ENCODE measurements at places on chromosomes 1 and 21.

DNA sequence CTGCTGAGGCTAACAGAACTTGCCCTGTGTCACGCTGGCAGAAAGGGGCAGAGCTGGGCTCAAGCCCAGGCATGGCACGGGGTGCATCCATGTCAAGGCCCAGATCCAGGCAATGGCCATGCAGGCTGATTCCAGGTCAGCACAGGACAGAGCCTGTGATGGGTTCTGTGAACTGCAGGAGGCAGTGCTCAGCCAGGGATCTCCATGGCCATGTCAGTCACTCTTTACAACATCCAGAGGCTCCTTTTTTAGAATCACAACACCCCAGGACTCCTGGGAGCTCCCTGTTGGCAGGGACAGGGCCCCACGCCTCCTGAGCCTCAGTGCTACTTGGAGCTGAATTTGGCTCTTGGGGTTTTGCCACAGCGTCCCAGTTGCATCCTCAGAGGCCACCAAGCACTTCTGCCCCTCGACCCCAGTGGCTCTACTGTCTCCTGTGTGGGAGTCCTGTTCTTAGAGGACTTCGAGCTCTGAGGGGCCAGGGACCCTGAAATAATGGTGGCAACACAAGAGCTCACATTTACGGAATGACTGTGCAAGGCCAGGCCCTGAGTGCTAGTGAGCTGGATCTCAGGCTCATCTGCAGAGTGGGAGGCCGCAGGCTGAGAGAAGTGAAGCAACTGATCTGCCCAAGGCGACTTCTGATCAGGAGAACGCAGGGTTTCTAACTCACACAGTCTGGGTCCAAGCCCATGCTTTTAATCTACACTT is 211.5 kb downstream of the TRABD2B start:
- peak; percentile 34 for DNase-seq

- DNase-seq: no peak
These were observed 96.1 kb upstream of the TARDBP start for GRCh38 chr1:10916311-10916710.

DNA sequence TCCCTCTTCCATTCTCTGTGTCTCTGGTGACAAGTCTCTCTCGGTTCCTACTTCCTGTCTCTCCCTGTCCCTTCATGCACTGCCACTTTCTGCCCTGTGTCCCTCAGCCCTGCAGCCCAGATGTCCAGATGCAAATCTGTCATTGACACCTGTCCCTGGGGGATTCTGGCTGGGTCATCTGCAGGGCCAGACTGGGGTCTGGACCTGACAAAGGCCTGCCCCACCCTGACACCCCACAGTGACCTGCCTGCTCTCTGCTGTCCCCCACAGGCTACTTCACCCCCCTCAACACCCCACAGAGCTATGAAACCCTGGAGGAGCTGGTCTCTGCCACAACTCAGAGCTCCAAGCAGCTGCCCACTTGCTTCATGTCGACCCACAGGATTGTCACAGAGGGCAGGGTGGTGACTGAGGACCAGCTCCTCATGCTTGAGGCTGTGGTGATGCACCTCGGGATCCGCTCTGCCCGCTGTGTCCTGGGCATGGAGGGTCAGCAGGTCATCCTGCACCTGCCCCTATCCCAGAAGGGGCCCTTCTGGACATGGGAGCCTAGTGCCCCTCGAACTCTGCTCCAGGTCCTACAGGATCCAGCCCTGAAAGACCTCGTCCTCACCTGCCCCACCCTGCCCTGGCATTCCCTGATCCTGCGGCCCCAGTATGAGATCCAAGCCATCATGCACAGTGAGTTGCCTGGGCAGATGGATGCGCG is 7.2 kb downstream of the THEMIS2 start:
- no peak for DNase-seq

GRCh38 chr21:35156293-35157278 is 107.5 kb upstream of the RUNX1 start:
- DNase-seq: no peak

DNA sequence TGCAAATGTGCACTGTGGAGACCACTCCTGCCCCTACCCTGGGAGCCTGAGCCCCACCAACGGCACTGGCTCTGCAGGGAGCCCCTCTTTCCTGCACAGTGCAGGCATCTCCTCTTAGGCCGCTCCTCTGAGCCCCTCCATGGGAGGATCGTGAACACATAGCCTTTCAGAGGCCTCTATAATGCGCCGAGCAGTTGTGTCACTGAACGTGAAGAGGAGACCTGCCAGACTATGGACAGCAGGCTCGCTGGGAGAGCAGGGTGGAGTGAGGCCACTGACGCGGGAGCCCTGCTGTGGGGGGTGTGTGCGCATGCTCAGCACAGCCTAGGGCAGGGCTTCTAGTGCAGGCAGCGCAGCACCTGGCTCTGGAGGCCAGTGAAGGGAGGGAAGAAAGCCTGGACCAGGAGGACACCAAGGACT is 151.3 kb upstream of the COL6A1 start:
- DNase-seq: no peak

DNA sequence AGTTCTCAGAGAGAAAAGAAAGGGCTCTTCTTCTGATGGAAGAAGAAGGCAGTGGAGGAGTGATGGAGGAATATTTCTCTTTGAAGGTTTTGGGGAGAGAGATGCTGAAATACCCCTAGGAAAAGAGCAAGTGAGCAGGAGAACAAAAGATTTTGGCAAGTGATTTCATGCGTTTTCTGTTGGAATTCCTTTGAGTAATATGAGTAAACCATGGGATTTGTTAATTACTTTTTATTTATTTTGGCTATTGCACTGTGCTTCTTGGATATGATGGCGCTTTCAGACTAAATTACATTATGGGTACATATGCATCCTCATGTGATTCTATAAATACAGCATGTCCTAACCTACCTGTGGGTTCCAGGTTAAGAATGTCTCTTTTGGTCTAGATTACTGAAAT is 210.1 kb upstream of the PTGFR start:
- no peak for DNase-seq

DNA sequence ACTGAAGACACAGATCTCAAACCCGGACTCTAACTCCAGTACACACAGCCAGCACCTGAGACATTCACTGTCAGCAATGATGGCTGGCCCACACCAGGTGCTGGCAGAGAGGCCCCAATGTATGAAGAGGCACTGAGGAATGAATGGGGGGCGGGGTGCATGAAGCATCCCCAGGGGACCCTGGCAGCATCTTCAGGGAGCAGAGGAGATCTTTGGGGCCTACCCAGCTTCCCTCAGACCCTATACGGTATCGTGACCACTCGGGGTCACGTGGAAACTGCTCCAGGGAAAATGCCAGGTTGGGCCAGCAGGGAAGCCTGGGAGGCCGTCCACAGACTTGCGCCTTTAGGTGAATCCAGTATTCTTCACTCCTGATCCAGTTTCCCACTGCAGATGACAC is 84.3 kb downstream of the NPHP4 start:
- no peak for DNase-seq

GRCh38 chr21:36397606-36398005 is 12.4 kb downstream of the CHAF1B start:
- no peak for DNase-seq

DNA sequence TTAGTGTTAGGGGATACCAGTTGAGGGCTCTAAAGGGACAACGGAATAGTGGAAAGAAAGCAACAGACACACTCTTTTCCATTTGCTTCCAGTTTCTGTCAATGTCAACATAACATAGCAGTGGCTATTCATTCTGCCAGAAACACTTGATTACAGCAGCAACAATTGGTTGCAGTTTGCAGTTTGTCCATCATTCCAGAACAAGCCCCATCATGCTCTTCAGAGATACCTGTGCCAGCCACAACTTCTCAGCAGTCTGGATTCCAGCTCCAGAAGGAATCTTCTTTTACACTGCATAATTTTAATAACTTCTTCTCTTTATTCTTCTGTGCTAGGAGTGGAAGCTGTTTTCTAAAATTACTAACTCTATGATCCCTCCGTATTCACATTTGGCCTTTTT is 1521.4 kb downstream of the PLA2G4A start:
- no peak for DNase-seq

- no peak for DNase-seq
These were observed 66.9 kb downstream of the RNF187 start for GRCh38 chr1:228554107-228554506.

- no peak for DNase-seq
These were observed 31.3 kb downstream of the KIRREL1 start for GRCh38 chr1:158024737-158025136.

DNA sequence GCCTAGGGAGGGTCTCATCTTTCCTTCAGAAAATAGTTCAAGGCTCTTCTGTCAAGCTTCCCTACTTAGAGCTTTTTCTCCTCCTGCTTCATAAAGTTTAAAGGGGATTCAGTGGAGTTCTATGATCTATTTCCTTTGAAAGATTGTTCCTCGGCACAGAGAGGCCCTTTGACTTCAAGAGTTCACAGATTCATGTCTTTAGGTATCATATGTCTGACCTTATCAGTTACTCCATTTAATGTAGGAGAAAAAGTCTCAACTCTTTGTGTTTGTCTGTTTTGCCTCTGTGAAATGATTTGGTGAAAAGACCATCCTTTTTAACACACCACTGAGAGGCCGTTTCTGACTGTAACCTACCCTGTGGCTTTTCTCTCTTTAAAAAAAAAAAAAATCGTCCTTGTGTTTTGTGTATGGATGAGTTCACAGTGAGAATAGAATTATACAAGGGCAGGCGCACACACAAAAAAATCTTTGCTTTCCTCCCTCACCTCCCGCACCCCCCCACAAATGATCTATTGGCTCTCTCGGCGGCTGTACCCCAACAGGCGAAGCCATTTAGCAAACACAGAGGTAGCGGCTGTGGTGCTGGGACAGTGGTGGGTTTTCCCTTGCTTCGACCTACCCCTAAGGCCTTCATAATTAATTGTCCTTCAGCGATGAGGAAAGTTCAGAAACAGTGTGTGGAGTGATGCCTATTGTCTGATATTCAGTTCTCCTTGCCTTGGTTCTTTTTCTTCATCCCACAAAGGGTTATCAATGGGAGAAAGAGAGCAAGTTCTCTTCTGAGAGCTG is 29.6 kb downstream of the PROX1 start:
- no peak for DNase-seq

GRCh38 chr1:222772996-222773379 is 36.0 kb downstream of the FAM177B start:
- DNase-seq: no peak

DNA sequence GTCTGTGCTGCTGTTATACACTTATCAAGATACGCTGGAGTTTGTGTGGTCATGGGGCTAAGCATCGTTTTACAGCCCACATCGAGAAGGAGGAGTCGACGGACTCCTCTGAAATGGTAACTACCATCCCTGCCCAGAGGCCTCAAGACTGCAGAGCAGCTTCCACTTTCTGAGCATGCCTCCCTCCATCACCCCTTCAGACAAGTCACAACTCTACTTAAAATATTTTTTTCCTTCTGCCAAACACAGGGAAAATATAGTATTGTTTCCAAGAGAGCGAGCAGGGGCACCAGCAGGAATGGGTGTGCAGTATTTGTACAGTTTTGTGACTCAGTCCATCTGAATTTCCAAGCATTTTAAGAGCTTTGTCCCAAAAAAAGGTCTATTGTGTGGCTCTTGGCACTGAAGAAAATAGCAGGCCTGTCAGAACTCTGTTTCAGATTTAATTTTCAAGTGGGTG is 14.1 kb downstream of the EVA1C start:
- no peak for DNase-seq

DNA sequence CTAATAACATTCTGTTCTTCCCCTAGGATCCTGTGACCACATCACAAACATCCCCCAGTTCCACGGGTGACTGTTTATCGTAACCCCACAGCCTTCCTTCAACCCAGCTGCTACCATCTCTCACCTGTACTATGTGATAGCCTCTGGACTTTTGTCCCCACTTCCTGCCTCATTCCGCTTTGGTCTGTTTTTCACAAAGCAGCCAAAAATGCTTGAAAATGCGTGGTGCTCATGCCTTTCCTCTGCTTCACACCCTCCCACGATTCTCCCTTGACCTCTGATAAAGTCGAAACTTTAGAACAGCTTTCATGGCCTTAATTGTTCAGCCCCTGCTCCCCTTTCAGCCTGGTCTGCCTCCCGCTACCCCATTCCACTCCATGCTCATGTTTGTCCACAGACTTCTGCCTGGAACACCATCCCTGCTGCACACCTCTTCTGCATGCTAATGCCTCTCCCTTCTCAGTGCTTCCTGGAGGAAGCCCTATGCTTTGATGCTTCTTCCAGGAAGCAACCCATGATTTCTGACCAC is 165.6 kb downstream of the PLPP3 start:
- DNase-seq: no peak

- no peak for DNase-seq
These were observed 72.1 kb downstream of the GPR52 start for GRCh38 chr1:174519844-174520243.

DNA sequence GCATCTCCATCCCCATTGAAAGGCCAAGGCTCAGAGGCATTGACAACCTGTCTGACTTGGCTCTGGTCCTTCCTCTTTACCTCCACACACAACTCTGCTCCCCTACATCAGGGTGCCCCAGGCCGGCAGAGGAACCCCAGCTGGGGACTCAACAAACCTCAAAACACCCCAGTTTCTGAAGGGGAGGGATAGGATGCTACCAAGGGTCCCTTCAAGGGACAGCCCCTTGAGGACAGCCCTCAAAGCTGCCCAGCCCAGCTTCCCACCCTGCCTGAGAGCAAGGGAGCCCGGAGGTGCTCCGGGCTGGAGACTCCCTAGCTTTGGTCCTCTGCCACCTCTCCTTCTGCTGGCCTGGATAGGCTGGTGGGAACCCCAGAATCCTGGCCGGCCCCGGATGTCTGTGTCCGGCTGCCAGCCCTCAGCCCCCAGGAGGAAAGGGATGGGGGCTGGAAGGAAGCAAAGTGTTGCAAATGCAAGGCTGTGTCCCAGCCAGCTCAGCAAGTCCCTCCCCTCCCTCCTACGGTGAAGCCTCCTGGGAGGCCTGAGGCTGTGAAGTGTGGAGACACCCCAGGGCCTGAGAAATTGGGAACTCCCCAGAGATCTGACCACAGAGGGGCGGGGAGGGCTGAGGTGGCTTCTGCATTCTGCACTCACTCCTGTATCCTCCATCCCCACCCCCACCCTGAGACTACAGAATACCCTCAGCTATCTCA is 1.1 kb upstream of the MARCKSL1 start:
- DNase-seq: no peak

- no peak for DNase-seq
These were observed 7.1 kb downstream of the GLIS1 start for GRCh38 chr1:53731779-53732305.

- DNase-seq: no peak
These were observed 3.9 kb upstream of the ATP1B1 start for GRCh38 chr1:169102567-169102966.

Measured in HEK293T (cell line).